ENCODE measurements at places on chromosomes 2 and 18.

GRCh38 chr2:39289609-39290008 is 45.8 kb upstream of the CDKL4 start:
- DNase-seq = no peak

GRCh38 chr2:160306985-160307384 is 106.9 kb upstream of the ITGB6 start:
- DNase-seq = no peak

DNA sequence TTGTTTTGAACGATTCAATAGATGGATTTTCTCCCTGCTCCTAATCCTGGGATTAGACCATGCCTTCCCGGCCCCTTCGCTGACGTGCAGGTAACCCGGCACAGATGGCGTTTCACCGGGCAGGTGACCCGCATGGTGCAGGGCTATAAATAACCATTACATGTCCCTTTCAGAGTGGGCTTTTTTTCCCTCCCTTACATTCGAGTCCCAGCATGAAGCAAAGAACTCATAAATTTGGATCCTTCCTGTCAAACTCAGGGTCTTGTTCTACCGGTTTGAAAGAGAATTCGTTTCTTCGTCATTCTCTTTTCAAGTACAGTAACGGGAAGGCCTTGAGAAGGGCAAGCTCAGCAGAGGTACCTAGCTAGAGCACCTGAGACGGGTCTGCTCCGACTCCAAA is 46.1 kb downstream of the EDAR start:
- no peak for DNase-seq

GRCh38 chr2:10356439-10356811 is 53.7 kb downstream of the HPCAL1 start:
- DNase-seq = no peak

- DNase-seq = no peak
Observed at GRCh38 chr18:3842844-3843243, 392.9 kb downstream of the TGIF1 start.

GRCh38 chr2:156436497-156437085 is 412 bp downstream of the GPD2 start:
- DNase-seq = no peak

GRCh38 chr2:208093128-208093527 is 31.2 kb downstream of the CRYGD start:
- no peak for DNase-seq

- no peak for DNase-seq
Observed at GRCh38 chr2:172811027-172811426, 75.4 kb downstream of the RAPGEF4 start.

DNA sequence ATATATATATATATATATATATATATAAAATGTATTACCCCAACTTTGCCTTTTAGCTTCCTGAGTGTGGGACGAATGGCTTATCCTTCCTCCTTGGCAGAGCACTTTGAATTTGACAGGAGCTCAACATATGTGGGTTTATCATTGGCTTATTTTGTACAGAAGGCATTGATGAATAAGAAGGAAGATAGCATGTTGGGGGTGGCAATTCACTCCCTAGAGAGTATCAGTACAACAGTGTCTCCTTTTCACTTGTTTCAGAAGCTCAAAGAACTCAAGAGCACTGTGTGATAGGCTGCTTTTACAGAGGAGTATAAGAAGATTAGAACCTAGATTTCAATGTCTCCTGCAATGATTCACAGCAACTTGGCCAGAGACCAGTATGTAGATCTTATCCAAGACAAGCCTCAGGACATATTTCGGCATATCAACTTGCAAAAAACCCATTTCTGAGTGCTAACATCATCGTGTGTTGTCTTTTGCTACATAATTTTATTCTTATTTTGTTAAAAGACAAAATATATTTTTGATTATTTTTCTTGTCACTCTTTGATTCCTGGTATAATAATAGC is 345.8 kb downstream of the SOCS6 start:
- no peak for DNase-seq

DNA sequence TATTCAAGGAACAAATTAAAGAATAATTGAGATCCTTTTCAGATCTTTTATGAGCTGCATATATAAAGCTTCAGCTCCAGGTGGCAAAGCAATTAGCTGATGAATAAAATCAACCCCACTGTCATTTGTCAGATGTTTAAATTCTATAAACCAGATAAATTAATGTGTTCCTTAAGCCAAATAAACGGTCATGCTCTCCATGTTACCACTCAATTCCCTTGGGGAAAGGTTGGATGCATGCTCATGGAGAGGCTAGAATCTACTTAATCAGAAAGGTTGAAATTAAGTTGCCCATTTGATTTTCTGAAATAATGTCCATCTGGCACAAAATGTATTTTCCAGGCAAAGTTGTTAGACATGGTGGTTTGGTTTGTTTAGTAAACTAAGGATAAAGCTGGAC is 282.5 kb upstream of the SPRED2 start:
- DNase-seq = no peak

- no peak for DNase-seq
Observed at GRCh38 chr2:229674830-229675530, 39.4 kb downstream of the DNER start.

GRCh38 chr2:205760157-205760556 is 77.9 kb downstream of the NRP2 start:
- no peak for DNase-seq

GRCh38 chr2:217208867-217209266 is 349.0 kb upstream of the TNP1 start:
- DNase-seq = no peak
